ENCODE measurements at places on chromosomes 6 and 20.

DNA sequence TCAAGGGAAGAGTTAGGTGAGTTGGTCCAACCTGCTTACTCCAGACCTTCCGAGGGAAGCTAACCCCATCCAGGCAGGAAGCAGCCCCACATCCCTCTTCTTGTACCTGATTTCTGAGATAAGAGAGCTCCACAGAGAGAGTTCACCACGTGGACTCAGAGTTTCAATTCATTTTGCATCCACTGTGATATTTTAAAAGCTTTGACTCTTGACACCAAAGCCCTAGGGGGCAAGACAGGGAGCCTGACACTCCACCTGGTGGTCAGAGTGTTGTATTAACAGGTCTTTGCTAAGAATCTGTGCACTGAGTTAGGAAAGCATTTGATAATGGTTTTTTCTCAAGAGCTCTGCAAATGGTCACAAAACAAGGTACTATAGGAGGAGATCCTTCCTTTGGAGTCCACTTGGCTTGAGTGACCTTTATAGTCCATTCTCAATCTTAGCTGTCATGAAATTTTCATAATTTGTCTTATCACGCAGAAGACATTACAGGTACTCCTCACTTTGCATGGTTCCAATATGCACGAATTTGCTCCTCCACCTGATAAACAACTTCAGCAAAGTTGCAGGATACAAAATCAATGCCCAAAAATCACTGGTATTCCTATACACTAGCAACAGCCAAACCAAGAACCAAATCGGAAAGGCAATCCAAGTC is 56.2 kb upstream of the RIPOR2 start:
- DNase-seq: peak; percentile 24

DNA sequence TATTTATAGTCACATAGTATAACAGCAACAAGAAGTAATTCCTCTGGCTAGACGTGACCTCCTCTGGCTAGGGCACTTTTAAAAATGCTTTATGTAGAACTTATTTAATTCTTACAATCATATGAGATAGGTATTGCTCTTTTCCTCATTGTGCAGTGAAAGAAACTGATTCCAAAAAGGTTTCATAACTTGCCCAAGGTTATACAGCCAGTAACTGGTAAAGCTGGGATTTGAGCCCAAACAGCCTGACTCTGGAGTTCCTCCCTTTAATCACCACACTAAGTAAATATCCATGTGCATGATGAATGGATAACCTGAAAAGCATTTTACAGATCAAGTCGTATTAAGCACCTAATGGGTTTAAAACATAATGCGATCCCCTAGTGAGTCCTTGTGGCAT is 214.6 kb downstream of the PRL start:
- no peak for DNase-seq

DNA sequence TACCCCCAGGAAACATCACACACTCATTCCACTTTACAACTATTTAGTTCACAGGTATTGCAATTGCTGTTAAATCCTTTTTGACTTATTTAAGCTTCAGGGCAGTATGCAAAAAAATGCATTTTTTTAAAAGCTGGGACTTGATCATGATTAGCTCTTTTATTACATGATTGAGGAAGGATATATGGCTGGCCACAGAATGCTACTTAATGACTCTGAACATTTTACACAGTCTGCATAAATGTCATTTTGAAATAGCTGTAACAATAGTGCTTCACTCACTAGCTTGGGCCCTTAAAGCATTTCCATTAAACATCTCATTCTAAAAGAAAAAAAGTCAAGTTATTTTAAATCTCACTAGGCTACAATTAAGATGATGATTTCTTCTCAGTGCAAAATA is 429.7 kb downstream of the FRK start:
- no peak for DNase-seq

GRCh38 chr6:40466986-40467539 is 120.1 kb downstream of the LRFN2 start:
- DNase-seq: no peak

DNA sequence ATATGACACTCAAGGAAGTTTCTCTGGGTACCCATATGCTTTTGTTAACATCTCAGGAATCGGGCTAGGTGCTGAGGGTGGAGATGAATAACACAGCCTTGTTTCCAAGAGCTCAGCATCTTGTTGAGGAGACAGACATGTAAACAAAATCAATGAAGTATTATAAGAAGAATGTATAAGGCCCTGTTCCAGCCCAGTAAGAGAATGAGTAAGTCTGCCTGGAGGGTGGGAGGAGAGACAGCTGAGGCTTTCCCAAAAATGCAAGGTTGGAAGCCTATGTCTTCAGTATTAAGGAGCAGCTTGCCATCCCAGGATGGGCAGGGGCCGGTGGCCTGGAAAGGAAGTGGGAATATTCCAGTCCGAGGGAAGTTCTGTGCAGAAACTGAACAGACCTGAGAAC is 615.3 kb upstream of the BTBD3 start:
- DNase-seq: no peak

GRCh38 chr6:127998985-127999384 is 98.1 kb upstream of the THEMIS start:
- DNase-seq: no peak

GRCh38 chr6:53124131-53124800 is 24.4 kb downstream of the GCM1 start:
- DNase-seq: no peak

GRCh38 chr6:142332393-142333098 is 30.7 kb downstream of the ADGRG6 start:
- DNase-seq: no peak

- no peak for DNase-seq
Measured at GRCh38 chr6:40397287-40398033, 189.7 kb downstream of the LRFN2 start.

GRCh38 chr6:45430590-45431202 is 53.0 kb upstream of the SUPT3H start:
- DNase-seq: no peak

GRCh38 chr20:6311841-6312655 is 189.2 kb upstream of the FERMT1 start:
- DNase-seq: no peak

- no peak for DNase-seq
Measured at GRCh38 chr20:4794846-4795245, 73.1 kb downstream of the PRND start.
